ENCODE measurements at places on chromosomes 2 and 18.

GRCh38 chr2:227004482-227004881, 159.5 kb downstream of the COL4A4 start:
- no peak for DNase-seq

- no peak for DNase-seq
These were observed 1310.5 kb upstream of the NRXN1 start for GRCh38 chr2:52342458-52342857.

DNA sequence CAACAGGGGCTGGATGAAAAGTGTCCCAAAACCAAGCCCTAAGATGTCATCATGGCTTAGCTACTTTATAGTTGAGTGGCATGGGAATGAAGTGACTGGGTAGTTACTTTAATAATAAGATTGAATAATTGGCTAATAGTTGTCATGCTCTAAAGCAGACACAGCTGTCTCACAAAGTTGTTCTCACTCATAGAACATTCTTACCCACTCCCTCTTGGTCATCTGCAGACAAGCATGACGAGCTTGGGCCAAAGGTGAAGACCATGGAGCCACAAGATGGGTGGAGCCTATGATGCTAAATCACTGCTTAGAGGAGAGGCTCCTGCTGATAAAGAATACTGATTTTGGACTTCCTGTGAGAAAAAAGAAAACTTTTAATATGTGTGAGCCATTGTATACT, 62.4 kb upstream of the MMADHC start:
- DNase-seq, result no peak

- DNase-seq, result no peak
These were observed 47.6 kb upstream of the STON1 start for GRCh38 chr2:48482313-48482712.

- no peak for DNase-seq
These were observed 43.4 kb downstream of the NABP1 start for GRCh38 chr2:191721331-191721730.

Measured in cortex of kidney (tissue), 1 donor.